Stimulated activated CD4-positive, alpha-beta T cell treated with anti-CD3 and anti-CD28 coated beads, Interleukin-2, amount 100 ng/mL, for 4 hours (primary cell): ENCODE measurements at places on chromosomes 4 and X.

DNA sequence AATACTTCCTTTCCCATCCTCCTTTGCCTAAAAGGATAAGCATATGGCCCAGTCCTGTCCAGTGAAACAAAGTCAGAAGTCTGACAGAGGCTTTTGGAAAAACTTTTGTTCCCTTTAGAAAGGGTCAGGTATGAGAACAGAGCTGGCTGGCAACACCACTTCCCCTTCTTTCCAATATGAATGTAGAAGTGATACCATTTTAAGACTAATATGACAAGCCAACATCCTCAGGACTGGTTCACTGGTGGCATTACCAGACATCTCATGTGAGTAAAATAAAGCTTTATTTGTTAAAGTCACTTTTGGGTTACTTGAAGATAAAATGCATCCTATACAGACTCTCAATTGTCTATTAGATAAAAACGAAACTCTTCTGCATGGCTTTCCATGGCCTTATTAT is 83.6 kb upstream of the PTCHD1 start:
- DNase-seq: no peak

- no peak for DNase-seq
Measured at GRCh38 chr4:7487502-7487901, 52.8 kb upstream of the PSAPL1 start.

- DNase-seq: peak; percentile 71
Measured at GRCh38 chr4:10457255-10457801, at the start of gene ZNF518B. ZNF518B (minus strand) TSS chr4:10457426; CDS start chr4:10446328, 11,098 bp downstream.

DNA sequence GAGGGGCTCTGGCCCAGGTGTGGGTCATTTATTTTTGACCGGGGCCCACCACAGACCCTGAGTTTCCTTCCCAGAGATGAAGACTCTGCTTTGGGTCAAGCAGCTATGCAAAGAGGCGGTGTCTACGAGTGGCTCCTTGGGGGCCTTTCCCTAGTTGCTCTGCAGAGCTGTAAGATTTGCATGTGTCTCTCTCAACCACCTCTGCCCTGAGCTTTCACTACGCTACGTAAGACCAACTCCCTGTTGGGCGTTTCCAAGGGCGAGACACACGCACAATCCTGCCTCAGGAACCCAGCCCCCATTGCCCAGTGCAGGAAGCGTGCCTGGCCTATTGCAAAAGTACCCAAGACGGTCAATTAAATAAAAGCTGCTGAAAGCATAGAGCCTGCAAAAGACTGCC is 10.0 kb upstream of the ANOS1 start:
- no peak for DNase-seq

- no peak for DNase-seq
Measured at GRCh38 chrX:102840871-102841705, 96.0 kb upstream of the RAB40AL start.

GRCh38 chr4:3462790-3463415 is at the start of gene DOK7:
DOK7 (plus strand) TSS chr4:3463306; CDS start chr4:3463376, 70 bp downstream.
- no peak for DNase-seq

DNA sequence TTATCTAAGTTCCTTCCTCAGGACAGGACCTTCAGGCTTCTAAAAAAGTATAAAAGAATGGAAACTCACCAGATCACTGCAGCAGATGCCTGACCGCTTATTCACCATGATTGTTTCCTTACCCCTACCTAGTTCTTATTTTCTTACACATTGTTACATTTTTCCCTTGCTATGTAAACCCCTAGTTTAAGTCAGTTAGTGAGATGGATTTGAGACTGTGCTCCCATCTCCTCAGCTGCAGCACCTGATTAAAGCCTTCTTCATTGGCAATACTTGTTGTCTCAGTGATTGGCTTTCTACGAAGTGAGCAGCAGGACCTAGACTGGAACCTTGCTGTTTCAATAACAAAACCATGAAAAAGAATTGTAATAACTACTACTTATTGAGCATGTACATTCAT is 4.7 kb downstream of the SPARCL1 start:
- no peak for DNase-seq

DNA sequence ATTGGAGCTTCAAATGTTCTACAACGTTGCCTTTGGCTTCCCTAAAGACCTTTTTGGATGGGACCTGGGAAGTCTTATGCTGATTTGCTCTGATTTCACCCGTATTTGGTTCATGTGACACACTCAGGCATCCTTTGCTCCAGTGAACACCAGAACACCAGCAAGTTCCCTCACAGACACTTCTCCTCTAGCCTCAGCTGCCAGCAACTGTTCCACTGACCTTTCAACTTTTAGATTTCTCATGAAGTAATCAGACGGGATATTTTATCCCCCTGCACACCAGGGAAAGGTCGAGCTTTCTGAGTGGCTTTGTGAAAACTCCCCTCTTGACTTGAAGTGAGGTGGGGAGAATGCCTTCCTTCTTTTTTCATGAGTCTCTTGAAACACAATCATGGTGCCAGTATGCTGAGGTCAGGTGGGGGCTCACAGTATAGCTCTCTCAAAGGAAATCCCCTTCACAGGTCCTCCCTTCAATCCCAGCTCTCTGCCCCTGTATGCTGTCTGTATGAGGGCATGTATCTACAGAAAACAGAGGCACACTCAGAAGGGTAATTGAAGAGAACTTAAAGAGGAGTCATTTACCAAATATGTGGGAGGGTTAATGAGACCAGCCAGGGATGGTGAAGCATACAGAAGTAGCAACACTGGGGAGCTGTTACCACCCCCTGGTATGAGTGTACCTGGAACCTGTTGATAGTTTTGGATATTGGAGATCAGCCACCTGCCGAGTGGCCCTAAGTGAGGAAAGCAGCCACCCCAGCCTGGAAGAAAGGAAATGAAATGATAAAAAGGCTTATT is 62.7 kb downstream of the FGFBP1 start:
- DNase-seq: no peak

GRCh38 chr4:46505131-46505530 is 115.2 kb upstream of the GABRA2 start:
- DNase-seq: no peak

DNA sequence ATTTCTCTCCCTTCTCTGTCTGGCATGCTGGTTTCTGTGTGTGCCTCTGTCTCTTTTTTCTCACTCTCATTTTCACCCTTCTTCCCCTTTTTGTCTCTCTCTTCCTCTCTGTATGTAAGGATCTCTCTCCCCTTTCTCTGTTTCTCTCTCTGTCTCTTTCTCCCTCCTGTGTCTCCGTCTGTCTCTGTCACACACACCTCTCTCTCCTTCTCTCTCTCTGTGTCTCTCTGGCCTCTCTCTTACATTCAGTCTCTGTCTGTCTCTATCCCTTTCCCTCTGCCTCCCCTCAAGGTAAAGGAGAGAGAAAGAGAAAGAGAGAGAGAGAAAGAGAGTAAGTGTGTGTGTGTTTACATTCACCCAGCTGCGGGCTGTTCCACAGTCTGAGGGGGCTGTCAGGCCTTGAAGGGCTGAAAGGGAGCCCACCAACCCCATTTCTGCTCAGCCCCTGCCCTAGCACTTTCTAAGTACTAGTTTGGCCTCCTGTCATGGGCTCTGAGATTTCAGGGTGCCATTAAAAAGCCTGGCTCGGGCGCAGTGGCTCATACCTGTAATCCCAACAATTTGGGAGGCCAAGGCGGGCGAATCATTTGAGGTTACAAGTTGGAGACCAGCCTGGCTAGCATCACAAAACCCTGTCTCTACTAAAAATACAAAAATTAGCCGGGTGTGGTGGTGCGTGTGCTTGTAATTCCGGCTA is 9.6 kb upstream of the TSPYL2 start:
- DNase-seq: no peak

GRCh38 chr4:56085275-56085674 is 136.5 kb downstream of the CEP135 start:
- no peak for DNase-seq

DNA sequence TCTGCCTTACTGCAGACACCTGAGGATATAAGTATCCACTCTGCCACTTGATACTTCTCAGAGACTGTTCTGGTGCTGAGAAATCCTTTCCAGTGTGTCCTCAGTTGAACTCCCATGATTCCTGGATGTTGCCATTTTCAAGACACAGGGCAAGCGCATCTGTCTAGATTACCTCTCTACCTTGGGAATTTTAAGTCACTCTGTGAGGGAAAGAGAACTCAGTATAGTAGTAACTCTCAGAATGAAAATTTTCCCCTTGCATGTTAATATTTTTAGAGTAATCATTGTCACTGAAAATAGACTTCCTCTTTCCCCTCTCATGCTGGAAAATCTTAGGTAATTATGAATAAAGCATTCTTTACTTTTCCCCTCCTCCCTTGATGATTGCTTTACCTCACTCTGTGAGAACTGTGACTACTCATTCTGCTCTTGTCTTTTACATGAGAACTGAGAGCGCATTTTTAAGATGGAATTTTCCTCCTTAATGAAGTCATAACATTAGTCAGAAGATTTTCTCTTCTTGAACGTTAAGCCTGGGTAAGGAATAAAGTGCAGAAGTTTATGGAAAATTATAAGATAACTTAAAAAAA is 45.0 kb downstream of the TET2 start:
- no peak for DNase-seq

- no peak for DNase-seq
Measured at GRCh38 chrX:116436358-116436816, at the start of gene SLC6A14. SLC6A14 (plus strand) TSS chrX:116436606; CDS start chrX:116436710, 104 bp downstream.

- no peak for DNase-seq
Measured at GRCh38 chr4:77268108-77268507, 111.1 kb downstream of the CCNG2 start.

DNA sequence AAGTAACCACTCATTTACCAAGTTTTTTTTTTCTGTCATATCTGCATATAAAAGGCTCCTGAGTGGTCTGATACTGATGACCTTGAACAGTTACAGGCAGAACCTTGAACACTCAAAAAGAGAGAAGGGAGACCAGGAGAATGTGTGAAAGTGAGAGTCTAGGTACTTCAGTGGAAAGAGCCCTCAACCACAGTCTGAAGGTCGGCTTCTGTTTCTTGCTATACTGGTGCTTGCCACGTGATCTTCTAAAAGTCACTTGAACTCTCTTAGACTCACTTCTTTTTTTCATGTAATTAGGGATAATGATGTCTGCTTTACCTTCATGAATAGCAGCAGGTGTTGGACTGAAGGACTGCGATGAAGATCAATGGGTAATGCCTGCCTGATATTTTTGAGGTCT is 22.8 kb downstream of the GABRB1 start:
- no peak for DNase-seq

GRCh38 chr4:174627473-174627872 is 105.2 kb upstream of the HPGD start:
- no peak for DNase-seq

DNA sequence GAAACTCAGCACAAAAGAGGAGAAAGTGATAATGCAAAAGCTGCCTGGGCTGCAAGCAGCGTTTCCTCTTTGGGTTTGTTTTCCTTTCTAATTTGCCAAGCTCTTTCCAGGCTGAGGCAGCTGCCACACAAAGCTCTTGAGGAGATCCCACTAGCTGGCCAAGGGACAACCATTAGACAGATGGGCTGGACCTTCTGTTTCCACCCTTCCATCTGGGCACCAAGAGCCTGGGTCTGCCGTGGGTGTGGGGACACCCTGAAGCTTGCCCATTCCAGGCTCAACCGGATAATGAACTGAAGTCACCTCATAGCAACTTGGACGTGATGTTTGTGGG is 194.6 kb upstream of the C1QTNF7 start:
- DNase-seq: no peak

DNA sequence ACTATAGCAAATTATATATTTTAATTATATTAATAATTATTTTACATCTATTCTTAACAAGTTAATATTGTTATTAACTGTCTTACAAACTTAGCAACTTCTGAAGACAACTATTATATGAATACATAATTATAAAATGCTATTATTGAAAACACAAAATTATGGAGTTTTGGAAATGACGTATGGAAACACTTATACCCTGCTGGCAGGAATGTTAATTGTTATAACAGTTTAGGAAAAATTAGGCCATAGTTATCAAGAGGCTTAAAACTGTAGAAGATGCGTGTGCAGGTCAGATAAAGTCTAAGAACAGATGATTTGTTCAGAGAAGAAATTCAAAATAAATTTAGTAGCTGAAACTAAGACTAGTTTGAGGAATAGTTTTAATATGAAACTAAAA is 211.7 kb downstream of the FAT4 start:
- DNase-seq: no peak

- DNase-seq: no peak
Measured at GRCh38 chr4:140642674-140643437, 74.1 kb upstream of the UCP1 start.

GRCh38 chr4:62661821-62662220 is 1461.7 kb downstream of the ADGRL3 start:
- DNase-seq: no peak

DNA sequence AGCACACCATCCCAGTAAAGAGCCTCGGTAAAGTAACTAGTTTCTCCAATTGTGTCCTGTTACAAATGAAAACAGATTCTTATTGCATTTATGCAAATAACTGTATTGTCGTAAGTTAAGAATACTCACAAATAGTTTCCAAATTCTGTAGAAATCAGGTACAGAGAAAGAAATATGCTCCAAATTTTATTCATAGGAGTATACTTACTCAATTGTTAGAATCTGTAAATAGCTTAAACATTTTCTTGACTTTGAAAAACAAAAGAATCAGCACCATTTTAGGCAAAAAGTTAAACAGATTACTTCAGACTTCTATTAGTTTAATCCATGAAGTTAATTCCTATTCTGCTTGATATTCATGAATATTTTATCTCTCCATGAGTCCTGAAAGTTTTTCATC is 10.7 kb downstream of the CNGA1 start:
- DNase-seq: no peak

GRCh38 chrX:53357799-53358530 is 64.5 kb downstream of the SMC1A start:
- DNase-seq: no peak

GRCh38 chrX:129786210-129786651 is 6.5 kb downstream of the SASH3 start:
- DNase-seq: no peak

GRCh38 chrX:49066278-49066677 is 7.5 kb downstream of the CCDC120 start:
- DNase-seq: no peak

- no peak for DNase-seq
Measured at GRCh38 chr4:103092245-103092644, 7.4 kb downstream of the BDH2 start.

- DNase-seq: no peak
Measured at GRCh38 chrX:128691872-128692271, 639.7 kb upstream of the ACTRT1 start.

GRCh38 chr4:146170149-146170548 is 5.4 kb upstream of the LSM6 start:
- no peak for DNase-seq

GRCh38 chrX:106612393-106612763 is 600 bp downstream of the RADX start:
- no peak for DNase-seq

DNA sequence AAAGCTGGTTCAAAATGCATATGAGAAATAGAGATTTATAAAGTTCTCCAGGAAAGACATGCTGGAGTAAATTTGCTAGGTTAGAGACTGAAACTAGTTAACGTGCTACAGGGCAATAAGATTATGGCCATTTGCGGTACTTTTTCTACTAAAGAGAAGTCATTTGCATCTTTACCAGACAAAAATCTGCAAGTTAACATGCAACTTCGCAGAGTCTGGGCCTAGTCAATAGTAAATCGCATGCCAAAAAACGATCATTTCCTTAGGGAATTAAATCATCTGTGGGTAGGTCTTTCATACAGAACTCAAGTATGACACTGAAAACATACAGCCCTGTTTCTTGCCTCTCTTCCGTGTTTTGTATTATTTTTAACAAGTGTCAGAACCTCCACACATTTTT is 32.8 kb upstream of the REST start:
- DNase-seq: no peak

- DNase-seq: no peak
Measured at GRCh38 chr4:106676173-106676921, 307.8 kb upstream of the GIMD1 start.
